ENCODE measurements at places on chromosomes 11 and 22. TPM values are rescaled to one million over a fixed set of nuclear protein-coding genes. Genes with fewer than 3 reads are reported as not detected.

DNA sequence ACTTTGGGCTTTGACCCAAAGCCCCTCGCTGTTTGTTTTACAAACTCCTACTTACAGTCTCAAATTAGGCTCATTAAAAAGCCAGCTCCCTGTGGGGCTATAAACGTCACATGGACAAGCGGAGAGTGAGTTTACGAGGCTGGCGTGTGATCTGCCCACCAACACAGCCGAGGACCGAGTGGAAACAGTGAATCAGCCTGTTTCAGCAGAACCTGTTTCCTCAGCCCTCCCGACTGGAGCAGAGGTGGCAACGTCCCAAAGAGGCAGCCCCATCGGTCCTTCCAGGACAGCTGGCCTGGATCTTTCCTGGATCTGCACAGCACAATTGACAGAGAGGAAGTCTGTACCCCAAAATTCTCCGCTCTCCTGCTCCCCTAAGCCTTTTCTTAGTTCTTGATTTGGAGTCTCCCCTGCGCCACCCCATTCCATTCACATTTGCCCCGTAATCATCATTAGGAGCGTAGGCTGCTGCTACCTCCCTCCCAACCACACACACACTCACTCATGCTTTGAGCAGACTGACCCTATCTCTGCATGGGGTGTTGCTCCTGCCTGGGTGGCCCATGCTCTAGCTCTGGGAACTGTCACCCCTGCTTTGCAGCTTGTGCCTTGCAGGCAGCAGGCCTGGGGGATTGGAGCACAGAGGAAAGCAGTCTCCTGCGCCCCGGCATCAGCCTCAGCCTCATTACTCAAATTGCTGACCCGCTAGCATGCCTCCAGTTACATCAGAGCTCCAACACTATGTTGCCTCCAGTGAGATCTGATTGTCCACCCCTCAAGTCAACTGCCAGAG, 117.8 kb downstream of the NAT10 start:
- DNase-seq = no peak

KCNK7 gene
- 1.0 TPM for total RNA-seq

E2F8 gene
- total RNA-seq = 40.8 TPM

- no peak for DNase-seq
Observed at GRCh38 chr11:132977241-132977640, 555.1 kb downstream of the OPCML start.

RCOR2 gene
- not detected for total RNA-seq

DRD2 gene
- total RNA-seq = 0.30 TPM

- DNase-seq = no peak
Observed at GRCh38 chr11:10540546-10540914, 457 bp downstream of the RNF141 start.
